ENCODE measurements at places on chromosomes 7 and 10. TPM values are rescaled to one million over a fixed set of nuclear protein-coding genes. Genes with fewer than 3 reads are reported as not detected.

DNA sequence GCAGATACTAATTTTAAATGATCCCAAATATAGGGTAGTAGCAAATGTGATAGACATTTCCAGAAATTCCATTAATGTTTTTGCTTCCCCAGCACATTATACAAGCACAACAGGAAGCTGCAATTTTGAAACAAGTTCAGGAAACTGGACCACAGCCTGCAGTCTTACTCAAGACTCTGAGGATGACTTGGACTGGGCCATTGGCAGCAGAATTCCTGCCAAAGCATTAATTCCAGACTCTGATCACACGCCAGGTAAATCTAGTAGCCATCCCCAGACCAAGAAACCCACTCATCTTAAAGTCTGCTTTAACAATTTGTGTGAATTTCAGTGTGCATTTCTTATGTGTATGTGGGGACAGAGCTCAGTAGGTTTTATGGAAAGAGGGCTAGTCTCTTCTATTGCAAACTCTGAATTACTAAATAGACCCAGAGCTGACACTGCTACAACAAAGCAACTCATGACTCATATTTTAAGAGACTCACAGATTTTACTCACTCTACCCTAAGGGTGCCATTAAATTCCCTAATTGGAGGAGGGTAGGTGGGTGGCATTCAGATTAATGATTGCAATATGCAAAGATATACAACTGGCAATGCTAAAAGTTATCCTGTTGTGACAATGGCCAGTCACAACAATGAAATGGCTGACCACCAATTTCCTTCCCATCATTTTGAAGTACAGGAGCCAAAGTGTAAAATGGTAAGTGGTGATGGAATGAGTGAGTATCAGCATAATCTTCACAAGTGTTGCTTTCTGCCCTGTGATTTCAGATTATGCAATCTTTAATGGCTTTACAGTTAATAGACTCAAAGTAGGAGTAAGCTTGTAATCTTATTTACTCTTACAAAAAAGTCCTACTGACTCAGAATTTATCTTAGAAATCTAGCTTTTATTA is 317.6 kb upstream of the PLXDC2 start:
- H3K4me1 ChIP-seq: no peaks in the 10 kb centered on the region
- no peaks in the 10 kb centered on the region for H3K36me3 ChIP-seq
- H3K27me3 ChIP-seq: no peaks in the 10 kb centered on the region
- H3K4me3 ChIP-seq: no peak overlapping the region
- no peak for DNase-seq

- DNase-seq: no peak
- H3K4me1 ChIP-seq: no peaks in the 10 kb centered on the region
- H3K4me3 ChIP-seq: no peak within 1 kb of the TSS
- no peaks in the 10 kb centered on the region for H3K36me3 ChIP-seq
- no peak within 1 kb of the TSS for H3K27ac ChIP-seq
Measured at GRCh38 chr10:103479135-103479534, at the start of gene CALHM3. TSS of gene CALHM3 (minus strand) at chr10:103479240. CDS start at chr10:103479032, 208 bp downstream.

DNA sequence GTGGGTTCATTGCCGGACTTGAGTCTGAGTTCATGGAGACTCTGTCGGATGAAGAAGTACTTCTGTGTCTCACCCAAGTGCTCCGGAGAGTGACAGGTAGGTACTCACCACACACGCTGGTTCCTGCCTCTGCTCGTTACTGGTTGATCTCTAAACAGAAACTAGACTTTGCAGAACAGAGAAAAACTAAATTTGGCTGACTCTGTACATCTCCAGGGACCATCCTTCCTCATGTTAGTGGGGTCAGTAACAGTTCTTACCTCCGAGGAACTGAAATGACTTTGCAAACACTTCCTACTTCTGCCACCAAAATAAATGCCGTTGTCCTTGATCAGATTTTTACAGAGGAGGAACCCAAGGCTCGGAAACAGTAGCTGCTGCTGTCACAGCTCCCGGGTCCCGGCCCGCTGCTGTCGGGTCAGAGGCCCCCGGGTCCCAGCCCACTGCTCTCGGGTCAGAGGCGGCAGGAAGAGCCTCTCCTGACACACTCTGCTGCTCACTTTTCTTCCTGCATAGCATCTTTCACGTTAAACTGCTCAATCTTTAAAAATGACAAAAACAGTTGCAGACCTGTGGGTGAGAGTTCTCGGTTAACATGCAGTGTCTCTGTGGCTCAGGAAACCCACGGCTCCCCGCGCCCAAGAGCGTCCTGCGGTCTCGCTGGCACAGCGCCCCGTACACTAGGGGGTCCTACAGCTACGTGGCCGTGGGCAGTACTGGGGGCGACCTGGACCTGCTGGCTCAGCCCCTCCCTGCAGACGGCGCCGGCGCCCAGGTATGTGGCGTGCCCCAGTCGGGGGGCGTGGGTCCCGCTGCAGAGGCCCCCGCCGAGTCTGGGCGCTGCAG is 4.8 kb upstream of the MTG1 start:
- H3K36me3 ChIP-seq: peaks cover 2% of the 10 kb centered on the region
- DNase-seq: peak; percentile 49
- peaks cover 6% of the 10 kb centered on the region for H3K4me1 ChIP-seq
- H3K27ac ChIP-seq: peak overlapping the region; percentile 64

DNA sequence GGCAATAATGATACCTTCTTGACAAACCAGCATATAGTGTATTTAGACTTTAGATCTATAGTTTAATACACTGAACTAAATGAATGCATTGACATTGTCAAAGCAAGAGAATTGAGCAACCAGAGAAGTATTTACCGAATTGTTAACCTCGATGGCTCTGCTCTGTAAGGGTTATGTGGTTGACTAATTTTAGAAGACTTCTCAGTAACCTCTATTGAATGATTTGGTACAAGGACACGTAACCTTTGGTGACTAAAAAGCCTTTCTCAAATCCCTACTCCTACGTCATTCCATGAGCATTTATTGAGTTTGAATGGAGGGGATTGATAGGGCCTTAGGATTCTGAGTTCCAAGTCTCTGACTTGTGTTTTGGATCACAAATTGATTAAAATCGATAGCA is 67.6 kb downstream of the MDFIC start:
- no peaks in the 10 kb centered on the region for H3K36me3 ChIP-seq
- no peak overlapping the region for H3K27ac ChIP-seq
- no peaks in the 10 kb centered on the region for H3K27me3 ChIP-seq

- H3K27me3 ChIP-seq: no peaks in the 10 kb centered on the region
- H3K4me1 ChIP-seq: no peaks in the 10 kb centered on the region
- H3K27ac ChIP-seq: no peak overlapping the region
- DNase-seq: no peak
- H3K36me3 ChIP-seq: no peaks in the 10 kb centered on the region
Measured at GRCh38 chr7:111413739-111414138, 148.6 kb downstream of the IMMP2L start.

GRCh38 chr7:55100544-55101327 is 81.9 kb downstream of the EGFR start:
- peak overlapping the region; percentile 64 for H3K27ac ChIP-seq
- H3K4me3 ChIP-seq: no peak overlapping the region
- H3K36me3 ChIP-seq: no peaks in the 10 kb centered on the region
- peak; percentile 87 for DNase-seq

- H3K27ac ChIP-seq: no peak overlapping the region
- peaks cover 8% of the 10 kb centered on the region for H3K4me1 ChIP-seq
- H3K36me3 ChIP-seq: no peaks in the 10 kb centered on the region
- H3K27me3 ChIP-seq: no peaks in the 10 kb centered on the region
- DNase-seq: no peak
- H3K4me3 ChIP-seq: no peak overlapping the region
Measured at GRCh38 chr7:117827862-117828261, 45.4 kb downstream of the CTTNBP2 start.

GRCh38 chr7:157088136-157088535 is 50.6 kb upstream of the UBE3C start:
- H3K4me3 ChIP-seq: no peak overlapping the region
- H3K27ac ChIP-seq: no peak overlapping the region
- no peaks in the 10 kb centered on the region for H3K36me3 ChIP-seq
- no peak for DNase-seq

NPC1L1 gene
- total RNA-seq: 0.21 TPM

FAM171A1 gene
- total RNA-seq: 14.0 TPM

DNA sequence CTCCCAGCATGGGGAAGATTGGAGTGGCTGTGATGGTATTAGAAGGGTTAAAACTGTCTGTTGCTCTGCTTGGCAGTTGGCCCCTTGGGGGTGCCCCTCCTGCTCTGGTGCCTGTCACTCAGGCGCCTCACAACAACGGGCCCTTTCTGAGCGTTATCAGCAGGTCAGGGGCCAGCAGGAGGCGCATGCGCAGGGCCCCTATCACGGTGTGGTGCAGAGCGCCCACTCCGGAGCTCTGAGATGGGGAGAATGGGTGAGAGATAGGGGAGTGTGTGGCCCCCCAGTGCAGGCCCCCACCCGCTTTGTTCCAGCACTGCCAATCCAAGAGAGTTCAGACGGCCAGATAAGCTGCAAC is 24.8 kb downstream of the GBX1 start:
- no peak overlapping the region for H3K27ac ChIP-seq
- DNase-seq: no peak
- no peaks in the 10 kb centered on the region for H3K27me3 ChIP-seq
- no peak overlapping the region for H3K4me3 ChIP-seq

DNA sequence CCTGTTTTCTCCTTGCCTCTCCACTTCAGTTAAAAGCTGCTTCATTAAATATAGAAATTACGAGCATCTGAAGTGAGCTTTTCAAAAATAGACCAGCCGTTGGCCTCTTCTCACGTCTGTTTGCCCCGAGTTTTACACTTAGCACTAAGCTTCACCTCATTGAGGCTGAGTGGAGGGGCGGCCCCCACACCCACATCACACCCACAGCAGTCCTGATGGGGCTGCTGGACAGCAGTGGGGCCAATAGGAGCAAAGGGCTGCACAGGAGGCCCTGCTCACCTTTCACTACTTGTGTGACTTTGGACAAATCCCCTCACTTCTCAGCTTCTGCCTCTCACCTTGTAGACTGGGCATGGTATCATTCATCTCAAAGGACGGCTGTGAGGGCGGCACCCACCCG is 677.8 kb downstream of the SDK1 start:
- no peaks in the 10 kb centered on the region for H3K4me1 ChIP-seq
- DNase-seq: no peak
- H3K27ac ChIP-seq: no peak overlapping the region
- H3K36me3 ChIP-seq: no peaks in the 10 kb centered on the region

LRRTM3 gene
- total RNA-seq: not detected

CCDC201 gene
- not detected for total RNA-seq

GRCh38 chr7:129773871-129774270 is 162.4 kb downstream of the NRF1 start:
- H3K27me3 ChIP-seq: peaks cover 31% of the 10 kb centered on the region
- H3K4me1 ChIP-seq: peaks cover 8% of the 10 kb centered on the region
- no peak overlapping the region for H3K4me3 ChIP-seq
- DNase-seq: no peak
- no peak overlapping the region for H3K27ac ChIP-seq

HECTD2 gene
- total RNA-seq: 8.4 TPM

SFRP4 gene
- 4.8 TPM for total RNA-seq

DNA sequence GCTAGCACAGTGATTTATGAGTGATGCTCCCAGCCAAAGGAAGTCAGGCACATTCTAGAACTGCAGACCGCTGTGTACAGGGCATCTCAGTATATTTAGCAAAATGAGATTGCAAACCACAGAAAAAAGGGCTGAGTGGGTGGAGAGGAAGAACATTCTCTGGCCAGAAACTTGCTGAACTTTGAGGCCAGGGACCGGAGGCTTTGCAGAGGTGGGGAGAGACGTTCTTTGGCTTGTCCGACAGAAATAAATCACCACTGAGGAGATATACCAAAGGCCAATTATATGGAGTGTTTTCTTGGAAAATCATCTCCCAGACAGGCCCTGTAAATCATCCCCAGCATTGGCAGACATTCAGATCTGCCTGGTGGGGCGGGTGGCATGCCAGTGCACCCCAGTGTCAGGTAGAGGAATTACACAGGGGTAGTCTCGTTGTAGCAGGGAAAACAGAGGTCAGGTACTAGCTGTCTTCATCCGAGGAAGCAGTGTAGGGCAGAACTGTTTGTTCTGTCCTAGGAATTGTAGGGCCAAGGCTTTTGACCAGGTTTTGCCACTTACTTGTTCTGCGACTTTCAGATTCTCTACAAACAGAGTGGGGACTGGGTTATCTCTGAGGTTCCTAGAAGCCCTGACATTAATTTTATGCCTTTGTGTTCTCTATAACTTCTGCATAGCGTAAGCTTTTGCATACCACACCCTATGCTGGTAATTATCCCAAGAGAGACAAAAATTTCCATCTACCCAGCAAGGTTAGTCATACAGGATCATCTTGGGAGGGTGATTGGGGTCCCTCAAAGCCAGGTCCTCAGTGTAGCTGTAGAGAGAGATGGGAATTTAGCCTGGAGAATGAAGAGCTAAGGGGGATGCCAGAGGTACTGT is 655.6 kb downstream of the LRMDA start:
- H3K4me1 ChIP-seq: peaks cover 5% of the 10 kb centered on the region
- H3K27me3 ChIP-seq: no peaks in the 10 kb centered on the region
- DNase-seq: no peak
- no peak overlapping the region for H3K4me3 ChIP-seq
- no peaks in the 10 kb centered on the region for H3K36me3 ChIP-seq
- H3K27ac ChIP-seq: no peak overlapping the region

- no peak overlapping the region for H3K4me3 ChIP-seq
- H3K36me3 ChIP-seq: no peaks in the 10 kb centered on the region
- no peaks in the 10 kb centered on the region for H3K4me1 ChIP-seq
- no peak for DNase-seq
- no peak overlapping the region for H3K27ac ChIP-seq
Measured at GRCh38 chr10:15374156-15374555, 3.1 kb upstream of the FAM171A1 start.

DNA sequence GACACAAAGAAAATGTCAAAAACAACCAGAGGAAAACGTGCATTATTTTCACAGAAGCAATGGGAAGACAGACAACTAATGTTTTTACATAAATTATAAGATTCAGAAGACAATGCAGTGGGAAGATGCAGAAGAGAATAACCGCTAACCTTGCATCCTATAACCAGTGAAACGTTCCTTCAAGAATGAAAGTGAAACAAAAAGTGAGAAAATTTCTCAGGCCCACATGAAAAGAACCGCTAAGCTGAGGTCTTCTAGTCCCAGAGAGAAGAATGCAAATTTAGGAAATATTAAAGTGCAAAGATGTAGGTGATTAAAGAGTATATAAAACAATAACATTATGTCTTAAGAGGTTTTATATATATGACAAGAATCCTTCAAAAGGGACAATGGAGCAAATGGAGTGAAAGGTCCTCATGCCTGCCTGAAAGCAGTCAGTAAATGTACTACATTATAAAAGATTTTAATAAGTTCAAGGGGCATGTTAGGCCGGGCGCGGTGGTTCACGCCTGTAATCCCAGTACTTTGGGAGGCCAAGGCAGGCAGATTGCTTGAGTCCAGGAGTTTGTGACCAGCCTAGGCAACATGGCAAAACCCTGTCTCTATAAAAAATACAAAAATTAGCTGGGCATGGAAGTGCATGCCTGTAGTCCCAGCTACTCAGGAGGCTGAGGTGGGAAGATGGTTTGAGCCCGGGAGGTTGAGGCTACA is 43.1 kb upstream of the DDC start:
- no peak overlapping the region for H3K27ac ChIP-seq
- DNase-seq: no peak
- H3K4me1 ChIP-seq: no peaks in the 10 kb centered on the region
- no peak overlapping the region for H3K4me3 ChIP-seq
- H3K27me3 ChIP-seq: no peaks in the 10 kb centered on the region

GRCh38 chr10:3389130-3389529 is 216.5 kb upstream of the PITRM1 start:
- H3K27me3 ChIP-seq: no peaks in the 10 kb centered on the region
- H3K4me1 ChIP-seq: no peaks in the 10 kb centered on the region
- H3K36me3 ChIP-seq: no peaks in the 10 kb centered on the region
- H3K4me3 ChIP-seq: no peak overlapping the region

All from lower lobe of right lung (tissue), 2 donors.